ENCODE measurements at places on chromosomes 1 and 21.

DNA sequence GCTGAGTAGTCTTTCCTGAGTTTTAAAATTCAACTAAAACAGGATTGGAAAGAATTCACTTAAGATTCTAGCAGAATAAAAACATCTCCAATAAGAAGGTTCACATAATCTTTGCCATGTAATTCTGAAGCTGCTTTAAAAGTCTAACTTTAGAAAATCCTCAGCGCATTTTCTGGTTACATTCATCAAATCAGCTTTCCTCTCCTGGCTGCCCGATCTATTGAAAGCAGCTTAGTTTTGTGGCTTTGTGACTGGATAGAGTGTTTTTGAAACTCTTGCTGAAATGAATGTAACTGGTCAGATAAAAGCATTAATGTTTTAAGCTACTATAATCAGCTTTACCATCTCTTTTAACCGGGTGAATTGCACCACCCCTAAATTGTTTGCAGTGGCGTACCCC lies 66.8 kb downstream of the DOP1B start:
- DNase-seq, result no peak

GRCh38 chr21:15289896-15290841 lies 225.4 kb upstream of the NRIP1 start:
- DNase-seq, result no peak

DNA sequence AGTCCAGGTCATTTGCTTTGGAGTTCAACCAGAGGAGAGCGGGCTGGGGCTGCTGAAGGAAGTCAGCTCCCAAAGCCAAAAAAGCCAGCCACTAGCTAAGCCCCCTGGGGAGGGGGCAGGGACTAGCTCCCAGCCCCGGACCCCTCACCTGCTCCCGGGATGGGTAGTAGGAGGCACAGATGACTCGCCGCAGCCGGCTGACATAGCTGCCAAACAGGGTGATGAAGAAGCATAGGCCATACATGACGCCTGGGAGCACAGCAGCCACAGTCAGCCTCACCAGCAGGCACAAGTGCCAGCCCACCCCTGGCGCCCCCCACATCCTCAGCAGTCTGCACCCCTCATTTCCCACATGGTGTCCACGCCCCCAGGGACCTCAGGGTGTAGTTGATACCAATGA lies 7.4 kb downstream of the DCST2 start:
- DNase-seq, result no peak

DNA sequence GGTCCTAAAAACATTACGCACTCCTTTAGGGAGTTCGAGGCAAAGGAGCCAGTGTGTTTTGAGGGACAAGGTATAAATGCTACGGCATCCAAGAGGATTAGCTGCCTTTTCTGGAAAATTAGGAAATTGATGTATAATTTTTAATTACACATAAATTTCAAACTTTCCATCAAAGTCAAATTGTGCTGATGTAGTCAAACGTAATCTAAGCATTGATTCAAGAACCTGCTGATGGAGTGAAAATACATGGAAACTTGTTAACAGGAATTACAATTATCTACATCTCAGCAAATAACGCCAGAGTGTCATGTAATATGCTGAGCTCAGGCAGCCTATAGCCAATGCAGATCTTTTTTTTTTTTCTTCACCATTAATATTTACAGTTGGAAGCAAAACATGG lies 194.5 kb downstream of the CRB1 start:
- DNase-seq, result no peak

- no peak for DNase-seq
Observed at GRCh38 chr1:219467524-219467923, 145.4 kb downstream of the ZC3H11B start.

DNA sequence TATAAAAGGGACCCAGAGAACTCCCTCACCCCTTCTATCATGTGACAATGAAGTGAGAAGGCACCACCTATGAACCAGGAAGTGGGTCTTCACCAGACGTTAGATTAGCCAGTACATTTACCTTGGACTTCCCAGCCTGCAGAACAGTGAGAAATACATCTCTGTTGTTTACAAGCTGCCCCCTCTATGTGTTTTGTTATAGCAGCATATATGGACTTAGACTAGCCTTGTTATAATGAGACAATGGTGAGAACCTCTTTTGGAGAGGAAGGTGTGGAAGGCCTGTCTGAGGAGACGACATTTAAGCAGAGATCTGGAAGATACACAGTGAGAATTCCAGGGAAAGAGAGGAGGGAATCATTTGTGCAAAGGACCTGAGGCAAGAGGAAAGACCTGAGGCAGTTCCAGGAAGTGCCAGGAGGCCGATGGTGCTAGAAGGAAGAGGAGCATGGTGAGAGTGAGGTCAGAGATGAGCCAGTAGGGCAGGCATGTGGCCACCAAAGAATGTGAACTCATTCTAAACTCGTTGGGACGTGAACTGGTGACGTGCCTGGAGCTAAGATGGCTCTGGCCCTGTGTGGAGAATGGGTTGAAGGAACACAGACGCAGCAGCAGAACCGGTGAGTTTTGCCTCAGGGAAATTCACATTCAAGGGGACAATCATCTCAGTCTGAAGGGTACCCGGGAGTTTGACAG lies 98.9 kb upstream of the IRF2BP2 start:
- DNase-seq, result no peak

- DNase-seq, result no peak
Observed at GRCh38 chr1:24055681-24056080, 56.3 kb downstream of the MYOM3 start.

- DNase-seq, result no peak
Observed at GRCh38 chr1:58927722-58928085, 143.9 kb upstream of the JUN start.

DNA sequence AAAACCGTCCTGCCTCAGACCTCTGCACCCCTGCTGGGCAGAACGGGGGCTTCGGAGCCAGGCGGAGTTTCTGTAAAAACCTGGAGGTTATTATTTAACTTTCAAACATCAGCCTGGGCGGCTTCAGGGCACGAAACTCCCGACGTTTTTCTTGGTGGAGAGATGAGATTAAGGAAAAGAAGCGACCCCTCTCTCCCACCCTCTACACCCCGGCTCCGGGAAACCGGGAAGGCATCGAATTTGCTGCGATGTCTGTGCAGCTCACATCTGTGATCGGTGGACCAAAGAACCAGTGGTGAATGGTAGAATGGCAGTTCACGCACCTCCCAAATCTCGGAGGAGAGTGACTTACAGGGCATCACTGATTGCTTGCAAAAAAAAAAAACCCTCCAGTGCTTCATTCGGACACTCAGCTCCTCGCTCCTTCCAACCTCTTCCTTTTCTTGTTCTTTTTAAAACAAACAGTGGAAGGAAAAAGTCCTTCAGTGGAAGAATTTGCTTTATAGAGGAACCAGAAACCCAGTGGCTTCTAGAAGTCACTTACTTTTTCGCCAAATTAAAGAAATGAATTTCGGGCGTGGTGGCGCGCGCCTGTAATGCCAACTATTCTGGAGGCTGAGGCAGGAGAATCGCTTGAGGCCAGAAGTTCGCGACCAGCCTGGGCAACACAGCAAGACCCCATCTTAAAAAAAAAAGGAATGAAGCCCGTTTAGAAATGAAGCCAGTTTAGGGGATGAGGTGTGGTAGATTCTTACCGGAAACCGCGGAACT lies 884 bp downstream of the PHACTR4 start:
- peak; percentile 45 for DNase-seq

DNA sequence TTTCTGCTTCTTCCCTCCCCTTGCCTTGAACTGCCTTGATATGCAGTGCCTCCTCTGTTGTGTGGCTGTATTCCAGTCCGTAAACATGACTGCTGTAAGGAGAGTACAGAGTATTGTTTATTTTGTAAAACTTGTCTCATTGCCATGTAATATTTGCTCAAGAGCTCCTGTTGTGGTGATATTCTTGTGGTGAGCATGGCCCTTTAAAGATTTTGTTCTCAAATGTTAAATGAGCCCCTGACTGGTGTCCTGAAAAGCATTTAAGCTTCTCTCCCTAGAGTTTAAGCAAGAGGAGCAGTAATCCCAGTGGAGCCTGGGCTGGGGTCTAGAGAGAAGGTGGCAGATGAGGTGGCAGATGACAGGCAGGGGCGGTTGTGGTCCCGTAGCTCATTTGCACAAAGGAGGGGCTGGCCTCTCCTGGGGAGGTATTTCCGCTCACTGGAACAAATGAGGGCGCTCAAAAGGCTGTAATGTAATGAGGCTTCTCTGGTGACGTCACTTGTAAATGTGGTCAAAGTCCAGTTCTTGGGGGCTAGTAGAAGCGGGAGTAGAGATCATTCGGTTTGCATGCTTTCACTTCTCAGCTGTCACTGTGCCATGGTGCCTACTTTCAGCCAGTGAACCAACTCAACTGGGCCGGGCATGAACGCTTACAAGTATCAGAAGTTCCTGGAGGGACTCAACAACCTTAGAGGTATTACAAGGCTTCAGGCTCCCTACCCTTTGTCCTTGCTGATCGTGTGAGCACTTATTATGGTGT lies 46.0 kb upstream of the MACF1 start:
- no peak for DNase-seq

DNA sequence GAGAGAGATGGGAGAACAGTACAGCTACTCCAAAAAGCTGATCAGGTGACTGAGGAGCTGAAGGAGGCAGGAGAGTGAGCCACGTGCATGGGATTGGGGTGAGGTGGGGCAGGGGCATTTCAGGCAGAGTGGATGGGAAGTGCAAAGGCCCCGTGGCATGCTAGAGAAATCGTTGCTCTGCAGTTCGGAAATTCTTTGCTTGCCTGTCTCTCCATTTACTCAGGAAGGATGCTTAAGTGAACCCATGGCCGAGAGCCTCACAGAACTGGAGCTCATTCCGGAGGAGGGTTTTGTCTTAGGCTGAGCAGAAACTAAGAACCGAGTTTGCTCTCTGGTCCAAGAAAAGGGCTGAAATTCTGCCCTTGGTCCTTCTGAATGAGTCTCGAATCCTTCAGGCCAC lies 139.8 kb upstream of the TMEM51 start:
- no peak for DNase-seq

DNA sequence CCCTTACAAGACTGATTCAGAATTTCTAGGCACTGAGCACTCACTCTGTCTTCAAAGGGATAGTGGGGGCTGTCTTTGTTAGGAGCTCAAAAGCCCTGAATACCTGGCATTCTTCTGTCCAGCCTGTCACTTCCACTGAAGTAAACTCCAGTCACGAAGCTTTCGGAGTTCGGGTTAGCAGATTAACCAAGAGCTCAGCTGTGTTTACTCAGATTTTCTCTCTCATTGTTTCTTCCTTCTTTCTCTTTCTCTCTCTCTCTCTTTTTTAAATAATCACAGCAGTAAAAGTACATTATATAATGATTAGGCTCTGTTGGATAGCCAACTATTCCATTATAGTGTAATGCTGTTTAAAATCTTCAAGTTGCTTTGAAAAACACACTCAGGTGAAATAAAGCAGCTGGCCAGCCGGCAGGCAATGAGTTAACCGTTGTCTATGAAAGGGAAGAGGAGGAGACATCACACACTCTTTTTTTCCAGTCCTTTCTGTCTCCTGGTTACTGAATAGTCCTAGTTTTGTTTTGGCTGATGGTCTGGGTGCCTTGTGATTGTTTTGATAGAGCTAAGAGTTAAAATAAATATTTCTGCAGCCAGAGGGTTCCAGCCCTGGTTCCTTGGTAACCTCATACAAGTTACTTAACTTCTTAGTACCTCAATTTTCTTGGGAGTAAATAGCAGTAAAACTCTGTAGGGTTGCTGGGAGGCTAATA lies 89.8 kb downstream of the ADSS2 start:
- no peak for DNase-seq

GRCh38 chr1:18970762-18971161 lies 14.3 kb upstream of the IFFO2 start:
- no peak for DNase-seq

- no peak for DNase-seq
Observed at GRCh38 chr21:32371913-32372314, 20.9 kb downstream of the URB1 start.

- no peak for DNase-seq
Observed at GRCh38 chr1:81922955-81923354, 122.2 kb downstream of the ADGRL2 start.

DNA sequence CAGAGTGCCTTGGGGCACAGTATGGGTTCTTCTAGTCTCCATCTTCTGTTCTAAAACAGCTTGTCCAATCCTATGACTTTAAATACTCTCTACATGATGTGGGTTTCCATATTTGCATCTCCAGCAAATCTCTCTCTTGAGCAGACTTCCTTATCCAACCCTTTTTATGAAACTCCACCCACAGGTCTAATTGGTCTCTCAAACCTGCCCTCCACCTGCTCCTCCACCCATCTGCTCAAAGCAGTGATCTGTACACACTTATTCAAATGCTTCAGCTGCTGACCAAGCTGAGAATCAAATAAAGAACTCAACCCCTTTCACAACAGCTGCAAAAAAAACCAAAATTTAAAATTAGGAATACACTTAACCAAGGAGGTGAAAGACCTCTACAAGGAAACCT lies 11.5 kb downstream of the MCOLN2 start:
- DNase-seq, result no peak

DNA sequence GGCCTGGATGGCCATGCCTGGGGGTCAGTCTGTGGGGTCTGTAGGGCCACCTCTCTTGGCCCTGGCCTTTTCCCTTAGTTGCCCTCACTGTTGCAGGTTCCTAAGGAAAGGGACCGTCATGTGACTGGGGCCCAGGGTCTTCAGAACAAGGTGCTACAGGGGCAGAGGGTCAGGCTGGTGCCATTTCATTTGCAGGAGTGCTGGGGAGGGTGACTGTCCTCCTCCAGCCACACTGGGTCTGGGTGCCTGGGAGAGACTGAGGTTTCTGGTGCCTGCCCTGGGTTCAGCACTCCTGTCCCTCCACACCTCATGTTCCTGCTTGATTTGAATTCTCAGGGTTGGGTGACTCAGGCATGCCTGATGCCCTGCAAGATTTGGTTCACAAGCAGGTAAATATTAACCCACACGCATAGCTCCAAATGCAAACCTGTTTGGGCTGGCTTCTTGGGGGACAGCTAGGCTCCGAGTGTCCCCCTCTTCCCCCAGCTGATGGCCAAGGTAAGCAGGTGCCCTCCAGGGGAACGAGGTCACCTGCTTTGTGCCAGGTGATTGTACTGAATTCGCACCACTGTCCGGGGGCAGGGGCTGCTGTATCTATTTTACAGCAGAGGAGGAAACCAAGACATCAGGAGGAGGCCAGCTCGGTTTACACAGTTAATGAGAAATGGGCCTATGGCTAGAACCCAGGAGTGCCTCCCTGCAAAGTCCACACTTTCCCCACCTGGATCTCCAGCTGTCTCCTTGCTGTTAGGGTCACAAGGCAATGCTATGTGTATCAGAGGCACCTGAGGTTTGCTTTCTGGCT lies 20.3 kb downstream of the ARHGEF10L start:
- DNase-seq, result no peak

DNA sequence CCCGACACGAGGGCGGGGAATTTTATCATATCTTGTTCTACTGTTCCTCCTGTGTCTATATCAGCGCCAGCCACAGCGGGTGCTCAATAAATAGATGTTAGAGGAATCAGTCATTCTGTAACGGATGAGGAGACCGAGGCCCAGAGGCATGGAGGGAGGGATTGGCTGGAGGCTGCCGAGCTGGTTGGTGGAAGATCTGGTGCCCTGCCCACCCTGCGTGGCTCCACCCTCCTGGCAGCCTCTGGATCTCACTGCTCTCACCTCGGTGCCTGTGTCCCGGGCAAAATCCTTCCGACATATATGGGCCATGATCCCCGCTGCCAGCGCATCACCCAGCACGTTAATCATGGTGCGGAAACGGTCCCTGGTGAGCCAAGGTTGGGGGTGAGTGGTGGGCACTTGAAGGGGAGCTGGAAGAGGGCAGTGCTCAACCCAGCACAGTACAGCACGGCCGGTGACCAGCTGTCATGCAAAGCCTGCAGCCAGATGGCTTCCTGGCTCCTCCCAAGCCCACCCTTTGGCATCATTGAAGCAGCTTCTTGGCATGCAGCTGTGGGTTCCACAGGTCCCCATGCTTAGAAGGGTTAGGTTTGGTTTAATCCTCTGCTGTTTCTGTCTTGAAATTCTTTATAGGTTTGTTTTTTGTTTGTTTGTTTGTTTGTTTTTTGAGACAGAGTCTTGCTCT lies 26.7 kb downstream of the PODN start:
- DNase-seq, result no peak

- no peak for DNase-seq
Observed at GRCh38 chr1:108584428-108584856, 24.5 kb downstream of the EEIG2 start.

All from stimulated activated naive CD8-positive, alpha-beta T cell treated with anti-CD3 and anti-CD28 coated beads, Interleukin-15, Interleukin-2, amounts not matched to agents 100 U/mL and 50 U/mL, for 24 hours (primary cell).